ENCODE measurements at places on chromosomes 16 and 17.

- DNase-seq: no peak
Measured at GRCh38 chr17:56638591-56639051, 45.1 kb downstream of the NOG start.

GRCh38 chr17:40360091-40360490 is 4.4 kb downstream of the GJD3 start:
- no peak for DNase-seq

GRCh38 chr17:49715717-49716279 is 8.0 kb upstream of the SLC35B1 start:
- DNase-seq: no peak

- DNase-seq: no peak
Measured at GRCh38 chr17:55330344-55330933, 65.7 kb downstream of the HLF start.

GRCh38 chr17:50130559-50131305 is 772 bp upstream of the SAMD14 start:
- DNase-seq: no peak

- no peak for DNase-seq
Measured at GRCh38 chr17:62824290-62825131, 16.4 kb upstream of the MARCHF10 start.

DNA sequence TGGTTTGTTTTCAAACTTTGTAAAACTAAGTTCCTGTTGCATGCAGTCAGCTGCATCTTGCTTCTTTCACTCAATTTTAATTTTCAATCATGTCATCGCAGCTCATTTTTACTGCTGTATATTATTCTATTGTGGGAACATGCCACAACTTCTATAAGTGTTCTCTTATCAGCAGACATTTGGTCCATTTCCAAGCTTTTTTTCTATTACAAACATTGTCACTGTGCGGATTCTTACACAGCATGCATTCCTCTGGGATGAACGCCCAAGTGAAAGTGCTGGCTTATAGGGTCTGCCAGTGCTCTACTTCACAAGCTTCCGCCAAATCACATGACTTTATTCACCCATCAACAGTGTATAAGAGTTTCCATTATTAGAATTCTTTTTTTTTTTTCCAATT is 22.7 kb downstream of the GINS3 start:
- DNase-seq: no peak

- DNase-seq: no peak
Measured at GRCh38 chr16:85372627-85373372, 240.3 kb upstream of the GSE1 start.
